ENCODE measurements at places on chromosomes 12 and 14. TPM values are rescaled to one million over a fixed set of nuclear protein-coding genes. Genes with fewer than 3 reads are reported as not detected.

DNA sequence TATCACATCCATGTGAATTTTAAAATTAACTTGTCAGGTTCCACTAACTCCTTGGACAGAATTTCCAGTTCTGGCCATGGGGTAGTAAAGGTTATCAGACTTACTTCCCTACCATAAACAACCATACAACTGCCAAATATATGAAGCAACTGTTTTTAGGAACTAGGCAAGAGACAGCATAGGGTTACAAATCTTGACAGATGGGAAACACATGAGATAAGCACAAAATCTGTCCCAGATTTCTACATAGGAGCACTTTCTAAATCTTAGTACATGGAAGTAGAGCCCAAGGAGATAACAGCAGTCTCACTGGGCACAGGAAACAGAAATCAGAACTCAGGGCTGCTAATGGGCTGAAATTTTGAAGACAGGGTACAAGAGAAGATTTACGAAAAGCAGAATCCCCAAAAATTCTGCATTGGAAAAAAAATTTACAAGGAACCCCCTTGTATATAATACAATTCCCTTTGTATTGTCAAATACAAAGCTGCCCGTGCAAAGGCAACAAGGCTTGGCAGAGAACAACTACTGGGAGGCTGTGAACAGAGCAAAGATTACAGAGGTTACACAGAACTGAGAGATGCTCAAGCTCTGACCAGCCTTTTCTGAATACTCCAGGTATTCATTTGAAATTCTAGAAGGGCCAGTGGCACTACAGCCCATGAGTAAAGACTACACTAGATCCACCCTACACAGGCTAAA, 43.2 kb downstream of the GALNT4 start:
- DNase-seq, result no peak

GRCh38 chr14:81684696-81685095, 151.0 kb upstream of the SEL1L start:
- no peak for DNase-seq

- no peak for DNase-seq
Observed at GRCh38 chr12:102903337-102904007, 13.6 kb downstream of the PAH start.

Gene GLIPR1L2
- not detected for total RNA-seq

DNA sequence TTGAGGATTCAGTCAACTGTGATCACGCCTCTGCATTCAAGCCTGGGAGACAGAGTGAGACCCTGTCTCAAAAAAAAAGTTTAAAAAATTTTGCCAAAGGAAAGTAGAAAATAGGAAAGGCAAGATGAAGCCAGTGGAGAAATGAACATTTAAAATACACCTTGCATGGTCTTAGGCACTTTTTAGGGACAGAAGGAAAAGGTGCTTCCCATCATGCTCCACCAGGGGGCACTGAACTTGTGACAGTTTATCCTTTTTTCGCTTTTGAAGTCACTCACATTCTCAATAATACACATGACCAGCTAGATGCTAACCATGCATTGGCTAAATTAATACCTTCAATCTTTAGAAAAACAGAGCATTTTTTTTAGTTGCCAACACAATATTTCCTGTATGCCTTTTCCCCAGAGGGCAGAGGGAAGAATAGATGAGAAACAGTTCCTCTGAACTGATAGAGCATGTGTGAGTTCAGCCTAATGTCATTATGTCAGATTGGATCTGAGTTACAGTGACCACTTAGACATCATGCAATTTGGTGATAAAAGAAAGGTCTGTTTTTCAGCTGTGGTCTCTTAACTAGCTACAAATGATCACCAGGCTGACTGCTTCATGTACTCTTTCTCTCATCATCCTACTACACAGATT, 221.8 kb upstream of the SSTR1 start:
- DNase-seq, result peak; percentile 6

DNA sequence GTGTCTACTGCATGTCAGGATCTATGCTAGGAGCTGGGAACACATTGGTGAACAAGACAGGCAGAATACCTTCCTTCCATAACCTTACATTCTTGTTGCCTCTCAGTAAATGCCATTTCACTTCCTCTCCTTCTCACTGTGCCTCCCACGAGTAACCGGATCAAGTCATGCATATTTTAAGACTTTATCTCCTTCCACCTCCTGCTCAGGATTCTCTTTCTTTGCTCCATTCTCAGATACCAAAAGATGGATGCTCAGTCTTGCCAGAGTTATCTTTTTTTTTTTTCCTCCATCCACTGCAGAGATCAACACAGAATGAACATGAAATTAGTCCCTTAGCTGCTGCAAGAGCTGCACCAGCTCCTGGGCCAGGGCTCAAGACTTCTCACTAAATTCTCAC, 20.0 kb upstream of the APPL2 start:
- no peak for DNase-seq

Gene ITGB7
- 0.49 TPM for total RNA-seq

GRCh38 chr12:54486173-54486867, 11.2 kb upstream of the NCKAP1L start:
- no peak for DNase-seq

Gene DEGS2
- total RNA-seq, result 0.95 TPM

Gene INSM2
- total RNA-seq, result 0.17 TPM

DNA sequence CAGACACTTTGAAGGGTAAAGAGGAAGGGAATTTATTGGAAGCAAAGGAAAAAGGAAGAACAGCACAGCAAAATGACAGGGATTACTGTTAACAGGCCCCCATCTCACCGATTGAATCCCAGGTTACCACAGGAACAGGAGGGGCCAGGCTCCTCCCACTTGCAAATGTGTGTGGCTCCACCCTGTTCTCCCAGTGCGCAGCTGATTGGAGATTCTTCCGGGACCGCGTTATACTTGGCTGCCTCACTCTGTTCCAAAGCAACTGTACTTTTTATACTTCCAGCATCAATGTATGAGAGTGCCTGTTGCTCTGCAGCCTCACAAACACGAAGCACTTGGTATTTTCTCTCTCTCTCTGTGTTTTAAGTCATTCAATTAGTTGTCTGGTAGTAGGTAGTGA, 273.6 kb upstream of the MDGA2 start:
- no peak for DNase-seq

GRCh38 chr14:49058511-49058910, 527.7 kb downstream of the RPS29 start:
- no peak for DNase-seq

Gene AGAP2
- 11.0 TPM for total RNA-seq

Gene BDKRB2
- not detected for total RNA-seq

- peak; percentile 79 for DNase-seq
Observed at GRCh38 chr12:50690925-50691324, 73.0 kb upstream of the ATF1 start.

GRCh38 chr14:23121361-23121771, 2.3 kb upstream of the CEBPE start:
- DNase-seq, result peak; percentile 14

DNA sequence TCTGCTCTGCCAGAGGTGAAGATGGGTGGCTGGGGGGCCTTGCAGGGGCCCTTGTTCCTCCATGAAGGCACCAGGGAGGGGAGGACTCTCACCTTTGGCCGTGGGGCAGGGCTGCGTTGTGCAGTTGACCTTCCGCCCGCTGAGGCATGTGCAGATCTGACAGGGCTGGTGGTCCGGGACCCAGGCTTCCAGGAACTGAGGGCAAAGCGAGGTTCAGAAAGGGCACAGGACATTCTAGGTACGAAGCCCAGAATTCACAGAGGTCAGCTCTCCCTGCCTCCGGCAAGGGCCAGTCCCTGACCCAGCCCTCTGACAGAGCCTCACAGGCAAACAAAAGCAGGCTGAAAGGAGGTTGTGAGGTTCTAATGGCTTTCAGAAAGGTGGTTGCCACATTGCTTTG, 40.4 kb upstream of the ANO2 start:
- no peak for DNase-seq

GRCh38 chr12:123487428-123487827, 29.5 kb downstream of the SNRNP35 start:
- no peak for DNase-seq

DNA sequence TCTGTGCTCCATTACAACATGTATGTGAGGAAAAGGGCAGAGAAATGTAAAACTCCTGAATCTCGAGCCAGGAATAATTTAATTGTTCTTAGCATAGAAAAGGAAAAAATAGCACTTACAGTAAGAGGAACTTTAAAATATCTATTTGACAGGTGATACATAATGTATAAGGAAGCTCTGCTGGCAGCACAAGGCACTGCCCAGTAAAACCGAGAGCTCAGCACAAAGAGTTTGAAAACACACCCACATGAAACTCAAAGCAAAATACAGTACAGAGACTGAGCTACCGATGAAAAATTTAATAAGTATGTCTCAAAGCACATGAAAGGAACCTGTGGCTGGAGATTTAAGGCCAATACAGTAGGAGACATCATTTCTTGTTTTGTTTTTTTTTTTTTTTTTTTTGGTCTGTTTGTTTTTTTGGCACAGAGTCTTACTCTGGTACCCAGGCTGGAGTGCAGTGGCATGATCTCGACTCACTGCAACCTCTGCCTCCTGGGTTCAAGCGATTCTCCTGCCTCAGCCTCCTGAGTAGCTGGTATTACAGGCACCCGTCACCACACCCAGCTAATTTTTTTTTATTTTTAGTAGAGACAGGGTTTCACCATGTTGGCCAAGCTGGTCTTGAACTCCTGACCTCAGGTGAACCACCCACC, 19.2 kb downstream of the CLIP1 start:
- no peak for DNase-seq

GRCh38 chr12:19421503-19422282, 17.6 kb upstream of the AEBP2 start:
- DNase-seq, result no peak

DNA sequence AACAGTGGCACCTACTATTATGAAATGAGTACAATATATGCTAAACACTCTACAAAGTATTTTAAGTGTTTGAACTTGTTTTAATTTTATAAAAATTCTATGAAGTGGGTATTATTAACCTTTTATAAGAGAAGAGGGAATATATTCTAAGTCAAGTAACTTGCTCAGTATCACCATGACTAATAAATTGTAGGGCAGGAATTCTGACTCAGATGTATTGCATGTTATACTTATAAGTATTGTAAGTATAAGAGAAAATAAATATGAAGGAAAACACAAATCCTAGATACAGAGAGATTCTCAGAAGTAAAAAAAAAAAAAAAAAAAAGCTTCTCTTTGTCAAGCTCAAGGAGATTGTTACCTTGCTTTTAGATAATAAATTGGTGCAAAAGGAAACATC, 893.2 kb downstream of the SLC16A7 start:
- DNase-seq, result no peak

Gene PIWIL1
- total RNA-seq, result 0.74 TPM

Gene RFX4
- not detected for total RNA-seq

Gene TC2N
- total RNA-seq, result not detected

- DNase-seq, result no peak
Observed at GRCh38 chr14:71418532-71419245, 511.4 kb downstream of the PCNX1 start.

- DNase-seq, result peak; percentile 92
Observed at GRCh38 chr14:69635981-69636639, 24.7 kb downstream of the SUSD6 start.

GRCh38 chr12:132437252-132437932, 52.6 kb upstream of the FBRSL1 start:
- no peak for DNase-seq

Gene STAB2
- not detected for total RNA-seq

- DNase-seq, result no peak
Observed at GRCh38 chr14:103221781-103222358, 98.6 kb downstream of the TNFAIP2 start.

DNA sequence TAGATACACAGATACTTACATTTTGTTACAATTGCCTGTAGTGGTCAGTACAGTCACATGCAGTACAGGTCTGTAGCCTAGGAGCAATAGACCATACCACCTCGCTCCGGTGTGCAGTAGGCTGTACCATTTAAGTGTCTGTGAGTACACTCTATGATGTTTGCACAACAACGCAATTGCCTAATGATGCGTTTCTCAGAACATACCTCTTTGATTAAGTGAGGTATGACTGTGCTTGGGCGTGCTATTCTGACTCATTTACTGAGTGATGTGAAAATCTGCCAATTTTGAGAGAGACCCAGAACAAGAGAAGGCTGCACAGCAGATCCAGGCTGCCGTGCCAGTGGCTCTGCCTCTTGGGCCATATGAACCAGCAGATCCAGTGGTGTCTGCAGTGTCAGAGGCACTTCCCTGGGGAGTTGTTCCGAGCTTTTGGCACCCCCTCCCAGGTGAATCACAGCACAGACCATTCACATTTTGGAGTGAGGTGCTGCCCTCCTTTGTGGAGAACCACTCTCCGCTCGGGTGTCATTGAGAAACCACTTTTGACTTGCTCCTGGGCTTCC, 20.4 kb downstream of the DLK1 start:
- DNase-seq, result no peak

Gene SERPINA10
- not detected for total RNA-seq

- no peak for DNase-seq
Observed at GRCh38 chr12:54736549-54736948, 88.4 kb upstream of the DCD start.

- DNase-seq, result no peak
Observed at GRCh38 chr12:30152705-30153104, 369.0 kb upstream of the TMTC1 start.

Gene CLEC1B
- not detected for total RNA-seq

Gene GALNT9
- total RNA-seq, result 0.10 TPM

Gene LALBA
- total RNA-seq, result not detected

Data from G401 (cell line).